ENCODE measurements at places on chromosomes 13 and 19. TPM values are rescaled to one million over a fixed set of nuclear protein-coding genes. Genes with fewer than 3 reads are reported as not detected.
A peak's percentile ranks its signal among the peaks of the same experiment; 100 is the strongest.

TRPC4 gene
- total RNA-seq = 0.27 TPM

STARD13 gene
- 7.7 TPM for total RNA-seq

PINLYP gene
- not detected for total RNA-seq

TMEM86B gene
- 2.3 TPM for total RNA-seq

THAP8 gene
- total RNA-seq = 10.5 TPM

TMPRSS9 gene
- not detected for total RNA-seq

COX7A1 gene
- 241 TPM for total RNA-seq

ICAM5 gene
- not detected for total RNA-seq

PROZ gene
- total RNA-seq = not detected

DNA sequence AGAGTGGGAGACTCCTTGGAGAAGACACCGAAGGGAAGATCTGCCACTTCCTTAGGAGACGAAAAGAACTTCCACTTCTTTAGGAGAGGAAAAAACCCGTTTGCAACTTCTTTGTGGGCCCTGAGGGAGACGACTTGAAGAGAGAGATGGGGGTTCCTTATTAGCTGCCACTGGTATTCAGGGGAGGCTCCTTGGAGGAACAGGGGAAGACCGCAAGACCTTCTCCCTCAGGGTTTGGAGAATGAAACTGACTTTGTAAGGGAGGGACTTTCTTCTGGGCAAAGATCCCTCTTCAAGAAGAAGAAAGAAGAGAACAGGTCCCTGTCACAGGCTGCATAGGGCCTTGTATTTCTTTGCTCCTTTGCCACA lies 416 bp downstream of the BCKDHA start:
- H3K36me3 ChIP-seq = no peaks in the 10 kb centered on the region
- H3K27ac ChIP-seq = peak overlapping the region; percentile 93
- H3K4me3 ChIP-seq = peak overlapping the region; percentile 73
- H3K4me1 ChIP-seq = peaks cover 27% of the 10 kb centered on the region
- no peak for DNase-seq
- H3K27me3 ChIP-seq = no peaks in the 10 kb centered on the region

- no peaks in the 10 kb centered on the region for H3K27me3 ChIP-seq
- peaks cover 40% of the 10 kb centered on the region for H3K4me1 ChIP-seq
- H3K36me3 ChIP-seq = no peaks in the 10 kb centered on the region
- peak within 1 kb of the TSS; percentile 86 for H3K4me3 ChIP-seq
These were observed at the start of gene TRPM4 for GRCh38 chr19:49157445-49158224. TRPM4 (plus strand) TSS chr19:49157792; CDS start chr19:49157867, 75 bp downstream.

- H3K27me3 ChIP-seq = no peaks in the 10 kb centered on the region
- H3K27ac ChIP-seq = no peak overlapping the region
- no peaks in the 10 kb centered on the region for H3K4me1 ChIP-seq
- H3K36me3 ChIP-seq = no peaks in the 10 kb centered on the region
These were observed 487.9 kb downstream of the DCT start for GRCh38 chr13:93991569-93991968.

DNA sequence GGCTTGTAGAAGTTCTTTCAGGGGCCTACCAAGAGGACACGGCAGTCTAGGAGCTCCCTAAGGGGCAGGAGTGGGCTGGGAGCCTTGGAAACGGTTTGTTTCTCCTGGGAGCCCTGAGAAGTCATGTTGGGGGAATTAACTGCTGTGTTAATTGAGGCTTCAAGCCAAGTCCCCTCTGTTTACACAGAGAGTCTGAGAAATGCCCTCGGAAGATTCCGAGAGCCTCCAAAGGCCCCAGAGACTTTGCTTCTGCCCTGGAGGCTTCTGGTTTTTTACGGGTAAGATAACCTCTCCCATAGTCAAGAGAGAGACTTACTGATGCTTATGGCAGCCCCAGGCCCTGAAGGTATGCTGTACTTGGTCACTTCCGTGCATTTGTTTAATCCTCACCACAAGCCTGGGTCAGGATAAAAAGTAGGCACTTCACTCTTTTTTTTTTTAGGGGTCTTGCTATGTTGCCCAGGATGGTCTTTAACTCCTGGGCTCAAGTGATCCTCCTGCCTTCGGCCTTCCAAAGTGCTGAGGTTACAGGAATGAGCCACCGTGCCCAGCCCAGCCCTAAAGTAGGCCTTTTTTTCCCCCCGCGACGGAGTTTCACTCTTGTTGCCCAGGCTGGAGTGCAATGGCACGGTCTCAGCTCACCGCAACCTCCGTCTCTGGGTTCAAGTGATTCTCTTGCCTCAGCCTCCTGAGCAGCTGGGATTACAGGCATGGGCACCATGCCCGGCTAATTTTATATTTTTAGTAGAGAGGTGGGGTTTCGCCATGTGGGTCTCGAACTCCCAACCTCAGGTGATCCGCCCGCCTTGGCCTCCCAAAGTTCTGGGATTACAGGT lies 15.2 kb downstream of the IER2 start:
- no peak overlapping the region for H3K4me3 ChIP-seq
- H3K4me1 ChIP-seq = peaks cover 26% of the 10 kb centered on the region
- H3K27me3 ChIP-seq = no peaks in the 10 kb centered on the region
- H3K27ac ChIP-seq = peak overlapping the region; percentile 80
- no peaks in the 10 kb centered on the region for H3K36me3 ChIP-seq

GRCh38 chr13:33761740-33762139 lies 56.2 kb upstream of the RFC3 start:
- H3K4me1 ChIP-seq = no peaks in the 10 kb centered on the region
- no peak overlapping the region for H3K27ac ChIP-seq
- H3K36me3 ChIP-seq = no peaks in the 10 kb centered on the region
- no peak for DNase-seq
- H3K4me3 ChIP-seq = no peak overlapping the region

DNA sequence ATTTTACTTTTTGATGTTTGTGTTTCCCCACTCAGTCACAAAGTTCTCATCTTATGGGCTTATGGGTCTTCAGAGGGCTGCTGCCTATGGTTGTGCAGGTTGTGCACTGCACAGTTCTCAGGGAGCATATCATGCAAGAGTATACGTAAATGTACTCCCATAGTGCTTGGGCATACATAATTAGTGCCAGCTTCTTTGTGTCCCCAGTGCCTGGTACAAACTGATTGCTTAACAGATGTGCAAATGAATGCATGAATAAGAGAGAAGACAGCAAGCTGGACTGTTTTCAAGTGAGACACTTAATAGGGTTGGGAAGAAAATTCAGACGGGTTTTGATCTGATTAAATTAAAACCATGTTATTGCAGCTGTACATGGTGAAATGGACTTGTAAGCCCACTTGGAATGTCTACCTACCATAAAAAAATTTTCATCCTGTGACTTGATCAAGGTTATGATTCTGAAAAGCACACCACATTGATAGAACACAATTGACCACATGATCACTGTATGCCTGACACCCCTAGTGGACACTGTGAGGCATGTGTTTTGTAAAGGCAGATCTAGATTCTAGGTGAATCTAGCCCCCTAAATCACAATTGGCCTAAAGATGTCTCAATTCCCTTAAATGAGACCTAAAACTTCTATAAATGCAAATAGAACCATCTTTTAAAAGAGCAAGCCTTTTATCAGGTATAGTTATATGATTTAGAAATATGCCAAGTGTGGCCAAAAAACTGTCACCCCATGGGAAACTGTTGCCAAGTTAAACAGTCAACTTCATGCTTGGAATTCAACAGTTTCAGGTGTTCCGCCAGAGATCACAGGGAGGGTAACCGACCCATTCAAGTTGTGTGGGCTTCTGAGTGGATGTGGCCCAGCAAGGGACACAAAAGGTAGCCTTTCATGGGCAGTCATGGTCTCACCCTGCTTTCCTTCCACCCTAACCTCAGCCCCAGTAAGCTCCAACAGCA lies 27.9 kb downstream of the FAM124A start:
- DNase-seq = no peak
- H3K36me3 ChIP-seq = no peaks in the 10 kb centered on the region
- no peak overlapping the region for H3K4me3 ChIP-seq
- H3K4me1 ChIP-seq = no peaks in the 10 kb centered on the region
- no peak overlapping the region for H3K27ac ChIP-seq

GRCh38 chr19:3479177-3479833 lies 1.0 kb downstream of the SMIM24 start:
- H3K27me3 ChIP-seq = peaks cover 40% of the 10 kb centered on the region
- no peak overlapping the region for H3K4me3 ChIP-seq
- H3K4me1 ChIP-seq = no peaks in the 10 kb centered on the region
- no peak for DNase-seq

DNA sequence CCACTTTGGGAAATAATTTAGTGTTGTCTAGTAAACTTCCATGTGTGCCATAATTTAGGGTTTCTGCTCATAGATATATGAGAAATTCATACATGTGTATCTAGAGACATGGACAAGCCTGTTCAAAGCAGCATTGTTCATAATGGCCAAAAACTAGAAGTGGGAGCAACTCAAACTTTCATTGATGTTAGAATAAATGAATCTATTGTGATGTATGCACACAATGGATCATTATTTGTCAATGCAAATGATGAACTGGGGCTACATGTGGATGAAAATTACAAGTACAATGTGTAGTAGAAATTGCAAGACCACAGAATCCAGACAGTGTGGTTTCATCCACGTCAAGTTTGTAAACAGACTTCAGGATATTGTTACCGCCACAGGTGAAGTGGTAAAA lies 284.7 kb downstream of the SLC7A1 start:
- no peak overlapping the region for H3K4me3 ChIP-seq
- no peaks in the 10 kb centered on the region for H3K36me3 ChIP-seq
- no peak overlapping the region for H3K27ac ChIP-seq
- no peaks in the 10 kb centered on the region for H3K27me3 ChIP-seq
- no peak for DNase-seq

- peak; percentile 74 for DNase-seq
- H3K4me3 ChIP-seq = peak overlapping the region; percentile 83
- H3K27ac ChIP-seq = peak overlapping the region; percentile 93
These were observed 3.0 kb upstream of the COX6B1 start for GRCh38 chr19:35644987-35645679.

- H3K36me3 ChIP-seq = no peaks in the 10 kb centered on the region
- H3K27ac ChIP-seq = no peak overlapping the region
- DNase-seq = no peak
- no peak overlapping the region for H3K4me3 ChIP-seq
- no peaks in the 10 kb centered on the region for H3K27me3 ChIP-seq
- no peaks in the 10 kb centered on the region for H3K4me1 ChIP-seq
These were observed 42.9 kb upstream of the RAP2A start for GRCh38 chr13:97390941-97391600.

- no peak overlapping the region for H3K4me3 ChIP-seq
- no peaks in the 10 kb centered on the region for H3K27me3 ChIP-seq
- no peaks in the 10 kb centered on the region for H3K4me1 ChIP-seq
- no peak overlapping the region for H3K27ac ChIP-seq
- no peak for DNase-seq
These were observed 16.1 kb upstream of the AKAP11 start for GRCh38 chr13:42255886-42256285.

DNA sequence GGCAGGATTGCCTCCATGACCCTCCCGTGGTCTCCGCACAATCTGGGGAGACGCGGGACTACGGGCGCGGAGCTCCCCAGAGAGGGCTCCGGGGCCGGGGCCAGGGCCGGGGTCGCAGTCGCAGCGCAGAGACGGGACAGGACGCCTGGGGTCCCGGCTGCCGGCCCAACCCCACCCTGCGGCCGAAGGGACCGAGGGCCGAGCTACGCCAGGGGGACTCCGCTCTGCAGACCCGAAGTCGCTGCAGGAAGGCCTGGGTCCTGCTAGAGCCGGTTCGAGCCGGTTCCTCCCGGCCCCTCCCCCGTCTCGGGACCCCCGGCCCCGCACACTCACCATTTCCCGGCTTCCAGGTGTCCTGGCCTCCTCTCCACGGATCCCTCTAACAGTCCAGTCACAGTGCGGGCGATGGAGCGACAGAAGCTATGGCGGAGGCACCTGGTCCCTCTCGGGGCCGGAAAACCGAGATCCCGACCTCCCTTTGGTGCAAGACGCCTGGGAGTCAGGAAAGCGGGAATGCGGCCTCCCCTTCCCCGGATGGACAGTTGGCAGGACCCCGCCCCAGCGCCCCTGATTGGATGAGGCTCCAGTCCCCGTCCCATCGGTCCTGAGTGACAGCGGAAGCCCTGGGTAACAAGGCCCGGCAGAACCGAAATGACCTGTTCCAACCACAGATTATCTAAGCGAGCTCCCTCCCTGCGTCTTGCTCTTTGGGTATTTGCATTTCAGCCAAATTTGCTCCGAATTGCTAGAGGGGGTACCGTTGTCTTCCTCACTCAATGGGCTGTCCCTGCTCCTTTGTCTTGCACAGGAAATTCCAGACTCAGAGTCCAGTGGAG lies at the start of gene ZNF625:
TSS of gene ZNF625 (minus strand) at position 512 of the 836 bp plus-strand sequence. CDS start at position 336, 176 bp downstream.
- H3K27me3 ChIP-seq = peaks cover 30% of the 10 kb centered on the region
- DNase-seq = peak; percentile 39
- H3K4me1 ChIP-seq = no peaks in the 10 kb centered on the region
- H3K27ac ChIP-seq = peak within 1 kb of the TSS; percentile 71

DNA sequence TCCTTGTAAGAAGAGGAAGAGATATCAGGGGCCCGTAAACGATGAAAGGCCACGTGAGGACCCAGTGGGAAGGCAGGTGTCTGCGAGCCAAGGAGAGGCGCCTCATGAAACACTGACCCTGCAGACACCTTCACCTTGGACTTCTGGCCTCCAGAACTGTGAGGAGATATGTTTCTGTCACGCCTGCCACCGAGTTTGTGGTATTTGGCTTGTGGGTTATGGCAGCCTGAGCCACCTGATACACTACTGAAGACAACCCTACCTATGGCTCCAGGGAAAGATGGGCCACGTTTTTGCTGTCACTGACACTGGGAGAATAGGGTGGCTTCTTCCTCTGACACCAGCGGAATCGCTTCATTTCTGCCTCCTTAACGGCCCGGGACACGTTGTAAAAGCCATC lies 217.5 kb upstream of the MAB21L1 start:
- no peak overlapping the region for H3K27ac ChIP-seq
- H3K36me3 ChIP-seq = no peaks in the 10 kb centered on the region
- DNase-seq = no peak
- no peaks in the 10 kb centered on the region for H3K27me3 ChIP-seq
